Glutamatergic neuron (in vitro differentiated cells): ENCODE measurements at places on chromosomes 12 and 14. TPM values are rescaled to one million over a fixed set of nuclear protein-coding genes. Genes with fewer than 3 reads are reported as not detected.

GRCh38 chr14:60514741-60515491 is 6.0 kb downstream of the SIX6 start:
- peak; percentile 77 for DNase-seq

Gene RGS6
- total RNA-seq, result 1.2 TPM

DNA sequence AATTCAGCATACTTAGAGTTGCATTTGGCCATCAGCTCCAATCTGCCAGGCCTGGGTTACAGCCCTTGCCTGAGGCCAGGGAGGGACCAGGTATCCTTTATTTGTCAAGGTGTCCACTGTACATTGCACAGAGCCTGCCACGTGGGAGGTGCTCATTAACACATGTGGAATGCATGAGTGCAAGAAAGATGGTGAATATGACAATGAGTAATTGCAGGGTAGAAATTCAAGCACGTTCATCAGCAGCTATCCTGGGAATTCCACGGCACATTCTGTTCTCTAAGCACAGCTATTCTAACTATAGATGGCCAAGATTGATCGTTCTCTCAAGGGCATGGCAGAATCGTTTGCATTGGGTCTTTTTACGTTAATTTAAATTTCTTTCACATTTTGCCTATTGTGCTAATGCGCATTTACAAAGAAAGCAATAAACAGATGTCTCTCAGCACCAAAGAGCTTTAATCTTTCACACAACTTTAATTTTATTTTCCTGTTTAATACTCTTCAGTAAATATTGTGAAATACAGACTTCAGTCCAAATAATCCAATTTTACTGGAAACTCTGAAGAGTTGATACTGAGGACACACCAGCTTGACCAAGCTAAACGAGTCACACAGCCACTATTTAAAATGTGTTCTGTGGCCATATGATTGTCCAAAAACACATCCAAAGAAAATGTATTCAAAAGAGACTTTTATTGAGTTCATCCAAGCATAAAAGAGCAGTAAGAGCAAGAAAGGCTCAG is 1025.7 kb upstream of the TMEM132C start:
- no peak for DNase-seq

- DNase-seq, result no peak
Measured at GRCh38 chr14:75259510-75259855, 19.1 kb upstream of the FOS start.

Gene RDH5
- 6.6 TPM for total RNA-seq

GRCh38 chr12:107632246-107632645 is 53.4 kb upstream of the PWP1 start:
- DNase-seq, result no peak

DNA sequence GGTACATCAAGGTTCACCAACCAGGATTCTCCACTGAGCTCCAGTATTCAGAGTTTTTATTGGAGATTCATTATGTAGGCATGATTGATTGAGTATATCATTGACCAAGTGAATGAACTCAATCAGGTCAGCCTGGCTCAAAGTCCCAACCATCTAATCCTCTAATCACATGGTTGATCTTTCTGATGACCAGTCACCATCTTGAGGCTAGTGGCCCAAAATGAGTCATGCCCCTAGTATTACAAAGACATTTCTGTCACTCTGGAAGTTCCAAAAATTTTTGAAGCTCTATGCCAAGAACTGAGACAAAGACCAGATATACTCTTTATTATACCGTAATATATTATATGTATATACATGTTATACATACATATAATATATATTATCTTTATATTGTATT is 75.9 kb upstream of the ATF7IP start:
- DNase-seq, result no peak

DNA sequence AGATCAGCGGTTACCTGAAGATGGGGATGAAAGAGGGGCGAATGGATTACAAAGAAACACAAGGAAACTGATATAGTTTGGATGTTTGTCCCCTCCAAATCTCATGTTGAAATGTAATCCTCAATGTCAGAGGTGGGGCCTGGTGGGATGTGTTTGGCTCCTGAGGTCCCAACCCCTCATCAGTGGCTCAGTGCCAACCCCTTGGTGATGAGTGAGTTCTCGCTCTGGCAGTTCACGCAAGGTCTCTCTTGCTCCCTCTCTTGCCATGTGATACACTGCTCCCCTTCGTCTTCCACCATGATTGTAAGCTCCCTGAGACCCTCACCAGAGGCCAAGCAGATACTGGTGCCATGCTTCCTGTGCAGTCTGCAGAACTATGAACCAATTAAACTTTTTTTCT is 28.0 kb downstream of the ITGA7 start:
- DNase-seq, result no peak

DNA sequence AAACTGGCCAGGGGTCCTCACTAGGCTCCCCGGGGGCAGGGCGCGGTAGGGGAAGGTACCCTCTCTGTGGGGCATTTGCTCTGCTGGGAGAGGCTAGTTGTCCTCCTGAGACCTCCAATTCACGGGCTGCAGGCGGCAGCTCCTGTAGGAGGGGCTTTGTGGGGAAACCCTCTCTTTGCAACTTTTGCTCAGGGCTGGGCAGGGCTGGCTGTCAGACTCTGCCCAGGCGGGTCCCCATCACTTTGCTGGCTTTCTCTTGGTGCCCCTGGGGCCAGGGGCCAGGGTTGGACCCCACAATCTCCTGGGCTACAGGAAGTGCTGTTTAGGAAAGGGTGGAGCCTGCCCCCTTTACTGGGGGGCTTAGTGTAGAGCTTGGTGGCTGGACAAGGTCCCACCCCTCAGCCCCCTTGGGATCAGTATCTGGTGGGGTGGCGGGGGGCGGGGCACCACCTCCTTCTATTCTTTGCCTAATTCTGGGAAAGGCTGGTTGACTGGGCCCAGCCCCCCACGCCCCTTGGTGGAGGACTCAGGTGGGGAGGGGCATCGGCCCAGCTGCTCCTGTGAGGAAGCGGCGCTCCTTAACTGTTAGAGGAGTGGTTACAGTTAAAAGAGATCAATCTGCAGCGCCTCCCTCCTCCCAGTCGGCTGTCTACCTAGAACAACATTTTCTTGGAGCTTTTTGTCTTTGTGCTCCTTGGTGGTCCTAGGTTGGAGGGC is 918.7 kb downstream of the AACS start:
- peak; percentile 63 for DNase-seq

DNA sequence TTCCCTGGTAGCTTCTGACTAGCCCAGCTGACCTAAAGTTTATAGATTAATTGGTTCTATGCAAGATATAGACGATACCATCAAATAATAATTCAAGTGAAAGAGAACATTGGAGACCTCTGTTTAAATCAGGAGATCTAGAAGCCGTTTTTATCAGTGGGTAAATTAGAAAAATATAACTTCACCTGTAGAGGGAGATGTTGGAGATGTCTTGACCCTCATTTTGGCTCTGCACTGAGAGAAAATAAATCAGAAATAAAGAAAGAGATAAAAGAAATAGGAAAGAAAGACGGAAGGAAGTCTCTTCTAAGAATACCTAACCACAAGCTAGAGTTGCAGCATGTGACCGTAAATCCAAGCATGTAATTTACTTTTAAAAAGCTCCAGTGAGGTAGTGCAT is 684.5 kb downstream of the C12orf50 start:
- no peak for DNase-seq

GRCh38 chr12:25001311-25001710 is 52.4 kb upstream of the BCAT1 start:
- no peak for DNase-seq

Gene SRRM4
- total RNA-seq, result 183 TPM

DNA sequence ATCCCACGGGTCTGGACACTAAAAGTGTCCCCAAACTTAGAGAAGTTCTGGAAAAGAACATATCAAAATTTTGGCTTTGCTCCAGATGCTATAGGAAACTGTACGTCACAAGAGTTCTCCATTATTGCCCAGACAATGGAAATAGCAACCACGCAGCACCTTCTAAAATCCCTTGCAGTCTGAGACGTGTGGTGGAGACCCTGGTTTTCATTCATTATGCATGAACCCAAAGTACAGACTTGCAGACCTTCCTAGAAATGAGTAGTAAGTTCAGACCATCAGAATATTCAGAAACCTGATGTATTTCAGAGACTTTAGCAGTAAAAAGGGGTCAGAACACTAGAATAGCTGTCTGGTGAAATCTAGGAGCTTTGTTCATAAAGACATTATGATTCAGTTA is 50.0 kb upstream of the BCL2L14 start:
- DNase-seq, result no peak

Gene LMO3
- total RNA-seq, result 0.78 TPM

Gene TUNAR
- total RNA-seq, result 16.2 TPM

GRCh38 chr14:44448951-44449358 is 58.1 kb downstream of the FSCB start:
- no peak for DNase-seq

DNA sequence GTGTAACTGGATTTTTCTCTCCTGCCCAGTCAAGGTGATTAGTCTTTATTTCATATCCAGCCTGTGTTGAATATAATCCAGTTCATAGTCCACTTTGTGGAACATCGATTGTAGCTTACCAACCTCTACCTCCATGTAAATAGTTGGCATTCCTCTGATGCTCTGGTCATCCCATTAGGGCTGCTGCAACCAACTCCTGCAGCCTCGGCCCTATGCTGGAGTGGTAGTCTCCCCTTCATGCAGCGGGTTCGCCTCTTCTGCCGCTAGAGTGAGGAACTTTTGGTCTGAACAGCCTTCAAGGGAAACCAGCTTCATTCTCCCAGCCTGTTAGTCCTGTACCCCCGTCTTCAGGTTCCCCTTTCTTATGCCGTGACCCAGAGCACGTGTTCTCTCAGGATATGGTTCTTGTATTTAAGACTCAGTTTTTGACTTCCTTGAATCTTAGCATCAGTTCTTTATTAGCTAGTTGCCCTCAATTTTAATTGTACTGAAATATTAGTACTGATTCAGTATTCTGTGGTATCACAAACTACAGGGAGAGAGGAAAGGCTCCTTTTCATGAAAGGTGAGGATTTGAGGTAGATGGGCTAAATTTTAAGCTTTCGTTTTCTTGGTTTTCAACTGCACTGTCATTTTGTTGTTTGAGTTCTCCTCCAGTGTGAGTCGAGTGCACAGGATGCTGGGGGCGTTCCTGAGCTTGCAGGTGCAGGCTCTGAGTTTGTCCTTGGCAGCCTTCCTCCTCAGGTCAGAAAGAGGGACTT is 33.2 kb downstream of the ZNF664 start:
- DNase-seq, result no peak

- DNase-seq, result no peak
Measured at GRCh38 chr12:53172352-53172751, 8.2 kb upstream of the ZNF740 start.

Gene PTPRQ
- total RNA-seq, result not detected

DNA sequence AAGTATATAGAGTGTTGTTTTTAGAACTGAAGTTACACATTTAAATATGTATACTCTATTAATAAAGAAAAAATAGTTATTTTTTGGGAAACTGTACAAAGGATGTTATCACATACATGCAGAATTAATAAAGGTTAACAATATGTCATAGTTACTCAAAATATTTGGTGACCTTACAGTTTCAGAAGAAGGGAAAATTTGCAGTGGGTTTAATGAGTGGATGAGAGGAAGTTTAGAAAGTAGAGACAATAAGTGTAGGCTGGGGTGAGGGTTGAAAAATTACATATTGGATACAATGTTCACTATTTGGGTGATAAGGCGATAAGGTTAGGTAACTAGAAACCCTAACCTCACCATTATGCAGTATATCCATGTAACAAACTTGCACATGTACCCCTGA is 13.5 kb downstream of the WNK1 start:
- no peak for DNase-seq

GRCh38 chr14:30849983-30850382 is 24.4 kb upstream of the COCH start:
- no peak for DNase-seq

- DNase-seq, result no peak
Measured at GRCh38 chr12:92064422-92064821, 81.2 kb downstream of the BTG1 start.

- DNase-seq, result no peak
Measured at GRCh38 chr12:72018036-72018435, 79.4 kb downstream of the TPH2 start.

Gene TMEM229B
- 7.5 TPM for total RNA-seq

Gene SARNP
- total RNA-seq, result 98.7 TPM

DNA sequence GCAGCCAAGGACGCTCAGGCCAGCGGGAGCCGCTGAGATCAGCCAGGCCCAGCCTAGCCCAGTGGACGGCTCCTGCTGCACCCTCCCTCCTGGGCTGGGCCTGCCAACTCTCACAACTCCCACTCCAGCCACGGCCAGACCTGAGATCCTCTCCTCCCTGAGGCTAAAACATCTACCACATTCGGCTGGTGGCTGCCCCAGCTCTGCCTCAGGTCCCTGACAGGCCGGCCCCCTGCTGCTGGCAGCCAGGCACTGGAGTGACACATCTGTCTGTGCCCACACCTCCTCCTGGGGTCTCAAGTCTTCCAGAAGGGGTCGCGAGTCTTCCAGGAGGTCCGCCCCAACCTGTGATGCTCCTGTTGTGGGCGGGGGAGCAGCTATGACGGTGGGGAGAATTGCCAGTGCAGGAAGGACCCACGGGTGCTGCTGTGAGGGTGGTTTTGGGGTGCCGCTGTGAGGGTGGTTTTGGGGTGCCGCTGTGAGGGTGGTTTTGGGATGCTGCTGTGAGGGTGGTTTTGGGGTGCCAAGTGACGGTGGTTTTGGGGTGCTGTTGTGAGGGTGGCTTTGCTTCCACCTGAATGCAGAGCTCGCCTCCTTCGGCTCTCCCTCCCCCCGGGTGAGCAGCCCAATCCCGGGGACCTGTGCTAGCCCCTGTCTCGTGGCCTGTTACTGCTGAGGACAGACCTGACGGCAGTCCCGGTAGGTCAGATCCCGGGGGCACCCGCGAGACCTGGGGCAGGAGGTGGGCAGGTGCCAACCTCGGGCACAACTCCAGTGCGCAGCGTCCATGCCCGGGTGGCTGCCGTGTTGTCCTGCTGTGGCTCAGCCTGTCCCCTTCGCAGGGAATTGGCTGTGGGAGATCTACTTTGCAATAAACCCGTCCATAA is 27.5 kb upstream of the C14orf180 start:
- DNase-seq, result peak; percentile 9

- DNase-seq, result no peak
Measured at GRCh38 chr14:94056579-94057308, 24.3 kb downstream of the DDX24 start.

DNA sequence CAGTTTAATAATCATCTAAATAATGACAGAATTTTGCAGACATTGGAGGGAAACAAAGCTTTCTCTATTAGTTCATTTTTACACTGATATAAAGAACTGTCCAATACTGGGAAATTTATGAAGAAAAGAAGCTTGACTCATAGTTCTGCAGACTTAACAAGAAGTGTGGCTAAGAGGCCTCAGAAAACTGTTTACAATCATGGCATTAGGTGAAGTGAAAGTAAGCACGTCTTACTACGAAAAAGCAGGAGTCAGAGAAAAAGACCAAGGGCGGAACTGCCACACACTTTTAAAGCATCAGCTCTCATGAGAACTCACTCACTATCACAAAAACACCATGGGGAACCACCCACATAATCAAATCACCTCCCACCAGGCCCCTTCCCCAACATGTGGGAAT is 804.4 kb downstream of the FLRT2 start:
- DNase-seq, result no peak

Gene PTPRO
- 32.5 TPM for total RNA-seq

Gene A2M
- total RNA-seq, result 346 TPM

GRCh38 chr12:34526946-34527345 is 504.6 kb downstream of the ALG10 start:
- DNase-seq, result no peak
